SK-MEL-5 (cell line): ENCODE measurements at places on chromosomes 5 and 9. TPM values are rescaled to one million over a fixed set of nuclear protein-coding genes. Genes with fewer than 3 reads are reported as not detected.

LHFPL2 gene
- 57.2 and 58.0 TPM in 2 replicates for total RNA-seq

DRD1 gene
- total RNA-seq: not detected in 2 replicates

SLC36A3 gene
- not detected in 2 replicates for total RNA-seq

SLC46A2 gene
- not detected in 2 replicates for total RNA-seq

RNF180 gene
- total RNA-seq: 3.7 and 5.5 TPM in 2 replicates

BTNL3 gene
- total RNA-seq: not detected in 2 replicates

ARID3C gene
- 0.11 and 0.26 TPM in 2 replicates for total RNA-seq

AK8 gene
- total RNA-seq: 0.21 TPM in 1 of 2 replicates, not detected in the other

LCN10 gene
- total RNA-seq: not detected in 2 replicates

MARCOL gene
- total RNA-seq: 0.16 TPM in 1 of 2 replicates, not detected in the other

RNF183 gene
- total RNA-seq: not detected in 2 replicates

ZNF454 gene
- total RNA-seq: not detected in 2 replicates

TRPM6 gene
- 0.03 and 0.16 TPM in 2 replicates for total RNA-seq

ADRA1B gene
- total RNA-seq: not detected in 2 replicates

RELL2 gene
- total RNA-seq: 6.2 and 7.9 TPM in 2 replicates

C9orf152 gene
- total RNA-seq: not detected in 2 replicates

EMB gene
- 16.6 and 28.1 TPM in 2 replicates for total RNA-seq

FRRS1L gene
- total RNA-seq: 0.03 TPM in 2 replicates

CSF1R gene
- total RNA-seq: 0.53 TPM in 1 of 2 replicates, not detected in the other

TMEM171 gene
- 4.6 and 4.8 TPM in 2 replicates for total RNA-seq

FOXI1 gene
- not detected in 2 replicates for total RNA-seq

SPINK4 gene
- not detected in 2 replicates for total RNA-seq

APBA1 gene
- total RNA-seq: 0.53 and 1.0 TPM in 2 replicates

ACOT12 gene
- 5.7 and 8.5 TPM in 2 replicates for total RNA-seq

MYMK gene
- not detected in 2 replicates for total RNA-seq

CRB2 gene
- total RNA-seq: not detected in 2 replicates
